ENCODE measurements at places on chromosomes 7 and 10.

- no peak for DNase-seq
Measured at GRCh38 chr7:79790656-79791262, 337.3 kb upstream of the MAGI2 start.

- DNase-seq: no peak
Measured at GRCh38 chr7:32336726-32337125, 153.5 kb downstream of the LSM5 start.

DNA sequence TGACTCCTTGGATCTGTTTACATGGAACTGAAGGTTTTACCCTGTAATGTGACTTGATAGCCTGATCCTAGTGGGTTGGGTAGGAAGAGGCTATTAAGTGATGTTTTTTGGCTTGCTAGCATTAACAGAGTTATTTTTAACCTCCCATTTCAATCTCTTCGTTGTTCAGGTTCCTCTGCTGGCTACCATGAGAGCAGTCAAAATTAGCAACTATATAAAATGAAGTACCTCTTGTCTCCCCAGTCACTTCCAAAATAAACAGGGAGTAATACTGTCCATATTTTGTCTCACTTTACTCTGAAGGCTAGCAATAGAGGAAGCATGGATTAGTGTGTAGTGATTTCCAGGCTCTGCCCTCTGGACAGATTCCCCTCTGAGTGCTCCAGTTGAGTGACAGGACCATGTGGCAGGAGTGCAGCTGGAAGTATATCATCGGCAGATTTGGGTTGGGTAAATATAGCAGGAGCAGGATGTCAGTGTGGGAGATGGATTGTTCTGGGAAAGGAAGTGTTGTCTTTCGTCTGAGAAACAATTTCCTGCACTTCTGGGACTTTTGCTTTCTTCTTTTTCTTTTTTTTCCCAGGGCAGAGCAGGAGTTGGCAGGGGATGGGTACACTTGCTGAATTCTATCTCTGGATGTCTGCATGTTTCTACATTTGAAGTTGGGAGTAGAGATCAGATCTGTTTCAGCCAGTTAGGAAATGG is 35.2 kb downstream of the GBF1 start:
- no peak for DNase-seq

- DNase-seq: no peak
Measured at GRCh38 chr7:136251826-136252225, 274.7 kb upstream of the MTPN start.

DNA sequence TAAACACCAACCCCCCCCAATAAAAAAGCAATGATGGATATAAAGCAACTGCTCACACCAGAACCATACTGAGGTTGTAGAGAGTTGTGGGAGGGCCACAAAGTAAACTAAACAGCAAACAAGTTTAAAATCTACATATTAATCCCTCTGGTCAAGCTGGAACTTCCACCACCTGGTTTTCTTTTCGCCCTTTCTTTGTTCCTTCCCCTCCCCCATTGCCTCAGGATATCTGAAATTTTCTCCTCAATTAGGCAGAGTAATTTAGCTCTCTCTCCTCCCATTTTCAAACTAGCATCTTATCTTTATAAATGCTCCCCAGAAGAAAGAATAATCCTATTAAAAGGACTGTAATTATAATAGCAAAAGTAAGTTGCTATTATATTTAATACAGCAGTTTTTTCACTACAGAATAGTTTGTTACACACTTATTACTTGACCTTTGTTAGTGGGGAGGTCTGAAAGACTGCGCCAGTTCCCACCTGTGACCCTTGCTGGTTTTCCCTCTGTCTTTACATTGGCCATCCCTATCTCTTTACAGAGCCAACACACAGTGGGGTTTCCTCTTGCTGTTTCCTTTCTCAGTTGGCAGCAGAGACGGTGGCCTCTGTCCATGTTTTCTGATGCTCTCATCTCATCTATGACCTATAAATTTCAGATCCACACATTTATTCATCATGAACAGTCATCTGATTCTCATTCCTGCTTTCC is 235.4 kb downstream of the RNLS start:
- no peak for DNase-seq

DNA sequence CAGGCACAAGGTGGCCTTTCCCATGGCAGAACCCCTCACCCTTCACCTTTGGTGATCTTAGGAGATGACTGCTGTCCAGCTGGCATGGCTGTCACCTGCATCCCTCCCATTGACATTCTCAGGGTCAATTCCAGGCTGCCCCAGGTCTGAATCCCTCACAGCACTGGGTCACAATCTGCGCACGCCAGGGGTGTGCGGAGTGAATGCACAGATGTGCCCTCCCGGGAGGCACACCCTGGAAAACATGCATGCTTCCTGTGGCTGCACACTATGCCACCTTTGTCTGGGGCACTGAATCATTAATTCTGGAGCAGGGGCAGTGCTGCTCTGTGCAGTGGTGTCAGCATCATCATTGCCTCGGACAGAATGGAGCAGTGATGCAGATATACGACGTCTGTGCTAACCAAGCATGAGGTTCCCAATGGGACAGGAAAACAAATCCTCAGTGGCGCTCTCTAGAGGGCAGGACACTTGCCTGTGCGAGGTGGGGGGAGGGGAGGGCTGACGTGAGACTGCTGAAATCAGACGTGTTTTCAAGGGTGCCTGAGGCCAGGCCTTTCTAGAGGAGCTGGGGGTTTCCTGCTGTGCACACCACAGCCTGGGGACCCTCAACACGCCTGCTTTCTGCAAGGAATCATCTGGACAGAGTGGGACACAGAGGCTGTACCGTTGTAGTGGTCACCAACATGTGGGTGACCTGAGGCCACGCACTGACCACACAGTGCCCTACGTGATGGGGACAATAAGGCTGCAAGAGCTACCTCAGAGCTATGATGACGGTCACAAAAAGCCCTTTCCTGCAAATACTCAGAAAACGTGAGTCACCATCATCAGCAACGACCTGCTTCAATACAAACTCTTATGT is 77.9 kb downstream of the HIPK2 start:
- DNase-seq: peak; percentile 57

DNA sequence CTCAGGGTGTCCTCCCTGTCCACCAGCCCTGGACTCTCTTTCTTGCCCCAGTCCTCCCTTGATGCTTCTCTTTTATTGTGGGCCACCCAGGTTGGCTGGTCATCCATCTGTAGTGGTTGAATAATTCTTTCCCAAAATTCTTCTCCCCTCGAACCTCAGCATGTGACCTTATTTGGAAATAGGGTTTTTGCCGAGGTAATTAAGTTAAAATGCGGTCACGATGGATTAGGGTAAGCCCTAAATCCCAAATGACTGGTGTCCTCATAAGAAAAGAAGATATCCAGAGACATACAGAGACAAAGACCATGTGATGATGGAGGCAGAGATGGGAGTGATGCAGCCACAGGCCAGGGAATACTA is 74.3 kb downstream of the GFRA1 start:
- no peak for DNase-seq

DNA sequence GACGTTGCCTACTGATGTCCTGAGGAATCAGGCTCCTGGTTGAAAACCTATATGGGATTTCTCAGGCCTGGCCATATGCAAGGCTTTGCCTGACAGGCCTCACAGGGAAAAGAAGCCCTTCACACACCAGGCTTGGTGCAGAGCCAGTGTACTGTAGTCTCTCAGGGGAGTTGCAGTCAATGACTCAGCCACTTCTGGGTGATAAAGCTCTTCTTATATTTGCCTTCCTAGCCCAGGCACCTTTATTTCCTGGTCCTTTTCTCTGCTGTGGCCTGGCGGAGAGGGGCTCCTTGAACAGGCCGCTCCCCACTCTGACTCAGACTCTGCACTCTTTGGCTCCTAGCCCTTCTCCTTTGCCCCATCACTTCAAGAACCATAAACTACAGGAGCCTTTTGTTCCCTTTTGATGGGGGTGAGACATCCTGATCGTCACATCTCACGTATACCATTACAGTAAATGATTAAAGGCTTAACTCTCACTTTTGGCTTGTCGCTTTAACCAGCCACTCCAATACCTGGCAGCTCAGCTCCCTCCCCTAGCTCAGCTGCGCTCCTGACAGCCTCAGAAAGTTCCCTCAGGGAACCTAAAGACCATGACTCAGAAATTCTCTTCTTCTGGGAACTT is 33.5 kb downstream of the DPY19L1 start:
- DNase-seq: no peak

GRCh38 chr7:81605493-81605892 is 164.4 kb downstream of the HGF start:
- DNase-seq: no peak

DNA sequence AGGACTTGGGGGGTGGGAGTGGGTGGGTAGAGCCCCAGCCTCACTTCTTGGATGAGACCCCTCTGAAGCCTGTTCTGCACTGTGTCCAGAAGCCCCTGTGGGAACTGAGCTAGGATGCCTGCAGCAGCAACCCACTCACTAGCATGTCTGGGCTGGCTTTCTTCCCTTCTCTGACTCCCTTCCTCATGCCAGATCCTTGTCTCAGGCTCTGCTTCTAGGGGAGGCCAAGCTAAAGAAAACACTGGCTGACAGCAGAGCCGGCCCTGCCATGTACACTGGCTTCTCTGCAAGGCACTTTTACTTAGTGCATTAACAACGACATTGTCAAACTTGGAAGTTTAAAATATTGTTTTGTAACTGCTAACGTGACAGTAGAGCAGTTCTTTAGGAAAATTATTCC is 50.2 kb downstream of the ARHGAP22 start:
- no peak for DNase-seq

GRCh38 chr7:150934045-150934766 is 43.9 kb downstream of the KCNH2 start:
- DNase-seq: peak; percentile 37
